NCI-H748 treated with DMSO at 0.1 percent for 48 hours (cell line): ENCODE measurements at places on chromosomes 7 and 10.

- peak; percentile 95 for DNase-seq
Measured at GRCh38 chr7:117750612-117751563, 122.4 kb downstream of the CTTNBP2 start.

DNA sequence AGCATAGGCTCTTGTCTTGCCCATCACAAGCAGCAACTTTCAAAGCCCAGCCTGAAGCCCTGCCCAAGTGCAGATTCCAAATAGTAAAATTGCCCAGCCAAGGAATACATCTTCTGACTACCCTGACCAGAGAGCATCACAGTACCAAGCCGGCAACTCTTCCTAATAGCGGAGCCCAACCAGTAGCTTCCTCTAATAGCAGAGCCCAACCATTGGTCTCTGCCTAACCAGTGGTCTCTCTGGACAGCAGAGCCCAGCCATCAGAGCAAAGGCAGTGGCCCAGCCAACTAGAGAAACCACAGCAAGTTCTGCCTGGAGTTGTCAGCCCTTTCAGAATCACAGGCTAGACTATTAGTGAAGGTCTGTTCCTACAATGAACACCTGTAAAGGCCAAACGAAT, 285.6 kb downstream of the HGF start:
- DNase-seq, result peak; percentile 11

DNA sequence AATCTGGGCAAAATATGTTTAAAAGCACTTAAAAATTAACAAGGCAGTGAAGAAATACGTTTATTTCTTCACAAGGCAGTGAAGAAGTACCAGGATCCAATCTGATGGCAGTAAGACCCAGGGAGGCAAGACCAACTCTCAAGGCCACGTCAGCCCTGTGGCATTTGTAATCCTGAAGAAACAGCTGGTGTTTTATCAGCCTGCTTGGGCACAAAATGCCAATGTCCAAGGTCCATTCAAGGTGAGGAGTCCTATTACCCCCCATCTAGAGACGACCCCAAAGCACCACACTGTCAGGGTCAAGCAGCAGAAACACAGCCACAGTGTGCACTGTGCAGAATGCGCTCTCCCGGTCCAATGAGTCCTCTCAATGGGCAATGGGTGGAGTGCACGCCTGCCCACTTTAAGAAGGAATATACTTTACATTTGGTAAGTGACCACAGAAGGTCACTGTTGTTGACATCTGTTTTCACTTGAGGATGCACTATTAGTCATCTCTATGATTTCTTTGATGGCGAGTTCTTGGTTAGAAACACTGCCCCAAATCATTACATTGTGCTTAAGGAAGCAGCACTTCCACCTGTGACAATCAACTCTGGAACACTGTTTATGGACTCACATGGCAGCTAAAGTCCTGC, 12.8 kb downstream of the CPXM2 start:
- DNase-seq, result no peak

DNA sequence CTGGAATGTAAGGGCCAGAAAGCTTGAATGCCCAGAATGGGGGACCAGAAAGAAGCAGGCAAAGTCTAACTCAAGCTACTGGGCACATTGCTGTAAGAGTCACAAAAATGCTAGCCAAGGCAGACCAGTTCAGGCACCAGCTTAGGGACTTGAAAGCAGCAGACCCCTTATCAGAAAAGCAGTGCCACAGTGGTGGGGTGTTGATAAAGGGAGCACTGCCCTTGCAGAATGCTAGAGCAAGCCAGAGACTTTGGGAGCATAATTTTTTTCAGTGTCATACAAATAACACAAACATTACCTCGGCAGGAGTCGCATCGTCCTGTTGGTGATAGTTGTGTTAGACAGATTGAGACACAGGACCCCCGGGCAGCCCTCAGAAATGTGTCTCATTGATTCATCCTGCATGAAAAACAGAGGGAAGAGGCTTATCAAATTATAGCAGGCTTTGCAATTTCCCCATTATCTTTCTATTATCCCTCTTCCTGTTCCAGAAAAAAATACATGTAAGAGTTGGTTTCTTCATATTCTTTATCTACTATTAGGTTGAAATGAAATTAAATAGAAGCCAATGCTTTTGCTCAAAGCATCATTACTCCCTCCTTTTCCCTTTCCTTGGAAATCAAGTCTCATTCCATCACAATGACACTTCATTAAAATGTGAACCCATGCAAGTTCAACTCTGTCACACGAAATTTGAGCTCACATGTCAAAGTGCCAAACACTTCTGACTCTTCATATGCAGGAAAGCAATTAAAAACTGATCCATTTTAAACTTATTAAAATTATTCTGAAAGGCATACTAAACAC, 13.4 kb downstream of the LRRC17 start:
- DNase-seq, result no peak

DNA sequence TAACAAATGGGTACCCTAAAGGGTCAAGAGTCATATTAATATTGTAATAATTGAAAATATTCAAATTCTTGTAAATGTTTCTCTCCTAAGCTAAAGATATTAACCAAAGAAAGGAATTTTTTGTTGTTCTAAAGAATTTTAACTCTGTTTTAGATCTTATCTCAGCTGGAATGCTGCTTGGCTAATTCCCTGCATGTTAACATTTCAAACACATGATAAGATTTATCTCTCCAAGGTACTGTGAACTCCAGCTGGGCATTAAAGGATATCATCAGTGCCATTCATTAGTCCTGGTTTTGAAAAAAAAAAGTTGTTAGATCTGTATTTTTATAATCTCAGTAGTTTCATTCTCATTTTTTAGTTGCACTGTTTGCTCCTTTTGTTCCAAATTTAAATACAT, 76.9 kb downstream of the MAPK8 start:
- DNase-seq, result no peak

DNA sequence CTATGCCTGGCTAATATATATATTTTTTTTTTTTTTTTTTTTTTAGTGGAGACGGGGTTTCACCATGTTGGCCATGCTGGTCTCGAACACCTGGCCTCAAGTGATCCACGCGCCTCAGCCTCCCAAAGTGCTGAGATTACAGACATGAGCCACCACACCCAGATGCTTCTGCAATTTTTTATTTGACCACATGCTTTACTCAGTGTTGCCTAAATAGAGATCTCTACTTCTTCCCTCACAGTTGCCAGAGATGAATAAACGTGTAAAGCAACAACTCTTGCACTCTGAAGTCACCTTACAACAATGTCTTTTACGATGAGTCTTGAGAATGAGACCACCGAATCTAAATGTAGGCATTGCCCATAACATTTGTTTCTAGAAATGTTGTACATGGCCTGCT, 107.9 kb upstream of the FRMD4A start:
- no peak for DNase-seq

- DNase-seq, result no peak
Measured at GRCh38 chr10:18583575-18584270, 67.7 kb downstream of the NSUN6 start.

- no peak for DNase-seq
Measured at GRCh38 chr10:89032141-89032891, 41.7 kb downstream of the FAS start.

DNA sequence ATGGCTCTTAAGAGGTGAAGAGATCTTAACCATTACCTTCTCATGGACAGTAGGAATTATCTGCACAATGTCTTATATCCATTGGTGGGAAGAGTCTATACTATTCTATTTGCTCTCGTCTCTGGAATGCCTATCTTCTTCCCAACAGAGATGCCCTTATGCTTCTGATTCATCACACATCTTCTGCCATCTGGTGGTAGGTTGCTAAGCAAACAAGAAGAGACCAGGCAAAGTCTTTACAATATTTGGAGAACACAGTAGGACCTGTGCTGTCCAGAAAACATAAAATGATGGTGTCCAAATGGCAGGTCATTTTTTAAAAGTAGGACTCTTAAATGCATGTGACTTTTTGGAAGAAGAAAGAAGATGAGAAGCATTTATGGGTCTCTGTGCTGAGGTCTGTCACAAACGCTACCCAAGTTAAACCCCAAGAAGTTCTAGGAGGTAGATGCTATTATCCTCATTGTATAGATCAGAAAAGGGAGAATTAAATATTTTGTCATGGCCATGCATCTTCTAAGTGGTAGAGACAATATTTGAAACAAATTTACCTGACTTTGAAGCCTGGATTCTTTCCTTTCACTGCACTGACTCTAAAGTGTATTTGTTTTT, 67.8 kb upstream of the NXPH1 start:
- peak; percentile 70 for DNase-seq

DNA sequence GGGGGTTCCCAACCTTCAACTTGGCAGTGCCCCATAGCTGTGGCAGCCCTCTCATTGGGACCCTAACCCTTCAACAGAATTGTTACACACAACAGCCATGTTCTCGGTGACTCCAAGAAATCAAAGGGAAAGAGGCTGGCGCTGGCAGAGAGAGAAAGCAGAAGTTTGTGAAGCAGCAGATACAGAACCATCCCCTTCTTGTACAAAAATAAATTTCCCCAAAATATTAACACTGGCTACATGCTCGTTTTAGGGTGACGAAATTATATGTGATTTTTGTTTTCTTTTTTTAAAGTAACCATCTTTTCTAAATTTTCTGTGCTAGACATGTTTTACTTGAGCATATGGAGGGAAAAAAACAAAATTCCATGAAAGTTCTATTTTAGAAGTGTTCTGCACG, 45.2 kb upstream of the SAMD8 start:
- no peak for DNase-seq

DNA sequence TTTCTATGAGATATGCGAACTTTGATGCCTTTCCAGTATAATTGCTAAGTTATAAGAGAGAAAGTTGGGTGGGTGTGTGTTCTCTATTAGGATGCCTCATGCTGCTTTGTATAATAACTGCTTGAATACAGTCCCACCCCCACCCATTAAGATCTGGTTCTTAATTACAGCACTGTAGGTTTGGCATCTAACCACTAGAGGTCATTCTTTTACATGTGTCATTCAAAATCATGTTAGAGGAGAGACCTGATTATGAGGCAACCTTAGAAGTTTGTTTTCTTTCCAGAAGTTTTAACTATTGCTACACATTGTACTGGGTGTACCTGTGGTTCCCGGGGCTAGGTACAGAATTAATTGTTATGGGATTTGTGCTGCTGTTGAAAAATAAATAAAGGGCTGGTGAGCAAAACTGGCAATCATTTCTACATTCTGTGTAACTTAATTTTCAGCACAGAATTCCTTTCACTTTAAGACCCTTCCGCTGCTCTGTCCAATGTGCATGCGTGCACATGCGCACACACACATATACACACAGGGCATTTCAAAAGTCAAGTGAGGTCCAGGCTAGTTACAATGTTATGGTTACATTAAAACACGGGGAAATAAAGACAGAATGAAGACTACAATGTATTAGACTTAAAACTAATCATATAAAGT, 1156.3 kb downstream of the SORCS3 start:
- DNase-seq, result peak; percentile 39

GRCh38 chr10:8174762-8175161, 120.3 kb downstream of the GATA3 start:
- no peak for DNase-seq

DNA sequence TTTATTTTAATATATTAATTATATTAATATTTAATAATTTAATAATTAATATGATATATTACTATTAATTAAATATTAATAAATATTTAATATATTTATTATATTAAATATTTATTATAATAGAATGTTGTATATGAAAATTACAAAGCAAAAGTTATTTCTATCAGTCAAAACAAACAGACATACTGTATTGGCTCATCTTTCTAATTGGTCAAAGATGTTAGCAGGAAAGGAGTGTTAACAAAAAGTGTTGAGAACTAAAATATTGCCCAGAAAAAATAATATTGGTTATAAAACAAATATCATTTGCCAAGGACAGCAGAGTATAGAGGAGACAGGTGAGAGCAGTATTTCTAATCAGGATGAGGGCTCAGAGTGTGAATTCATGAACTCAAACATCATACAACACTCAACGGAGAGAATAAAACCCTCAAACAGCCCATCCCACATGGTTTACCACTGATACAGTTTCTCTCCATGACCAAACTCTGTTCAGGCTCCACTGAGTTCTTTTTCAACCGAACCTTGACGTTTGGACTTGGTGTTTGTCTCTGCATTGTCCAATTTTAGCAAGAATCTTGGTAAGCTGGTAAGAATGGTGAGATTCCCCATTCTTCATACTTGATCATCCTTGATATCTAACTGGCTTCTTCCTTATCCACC, 58.0 kb downstream of the TSPAN12 start:
- no peak for DNase-seq

DNA sequence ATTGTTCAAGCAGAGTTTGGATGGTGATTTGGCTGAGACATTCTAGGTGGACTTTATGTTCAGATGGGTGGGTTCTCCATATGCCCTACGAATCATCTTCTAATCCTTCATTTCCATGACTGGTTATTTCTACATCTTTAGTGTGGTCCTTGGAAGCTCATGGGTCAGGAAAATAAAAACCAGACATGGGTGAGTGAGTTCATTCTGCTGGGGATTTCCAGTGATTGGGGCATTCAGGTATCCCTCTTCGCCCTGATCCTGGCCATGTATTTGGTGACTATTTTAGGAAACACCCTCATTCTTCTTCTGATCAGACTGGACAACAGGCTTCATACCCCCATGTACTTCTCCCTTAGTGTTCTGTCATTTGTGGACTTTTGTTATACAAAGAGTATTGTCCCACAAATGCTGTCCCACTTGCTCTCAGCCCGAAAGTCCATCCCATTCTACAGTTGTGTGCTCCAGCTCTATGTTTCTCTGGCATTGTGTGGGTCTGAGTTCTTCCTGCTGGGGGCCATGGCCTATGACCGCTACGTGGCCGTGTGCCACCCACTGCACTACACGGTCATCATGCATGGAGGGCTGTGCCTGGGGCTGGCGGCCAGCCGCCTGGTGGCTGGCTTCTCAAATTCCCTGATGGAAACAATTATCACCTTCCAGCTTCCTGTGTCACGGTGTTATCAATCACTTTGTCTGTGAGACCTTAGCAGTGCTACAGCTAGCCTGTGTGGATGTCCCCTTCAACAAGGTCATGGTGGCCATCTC, 19.2 kb upstream of the OR6B1 start:
- no peak for DNase-seq

DNA sequence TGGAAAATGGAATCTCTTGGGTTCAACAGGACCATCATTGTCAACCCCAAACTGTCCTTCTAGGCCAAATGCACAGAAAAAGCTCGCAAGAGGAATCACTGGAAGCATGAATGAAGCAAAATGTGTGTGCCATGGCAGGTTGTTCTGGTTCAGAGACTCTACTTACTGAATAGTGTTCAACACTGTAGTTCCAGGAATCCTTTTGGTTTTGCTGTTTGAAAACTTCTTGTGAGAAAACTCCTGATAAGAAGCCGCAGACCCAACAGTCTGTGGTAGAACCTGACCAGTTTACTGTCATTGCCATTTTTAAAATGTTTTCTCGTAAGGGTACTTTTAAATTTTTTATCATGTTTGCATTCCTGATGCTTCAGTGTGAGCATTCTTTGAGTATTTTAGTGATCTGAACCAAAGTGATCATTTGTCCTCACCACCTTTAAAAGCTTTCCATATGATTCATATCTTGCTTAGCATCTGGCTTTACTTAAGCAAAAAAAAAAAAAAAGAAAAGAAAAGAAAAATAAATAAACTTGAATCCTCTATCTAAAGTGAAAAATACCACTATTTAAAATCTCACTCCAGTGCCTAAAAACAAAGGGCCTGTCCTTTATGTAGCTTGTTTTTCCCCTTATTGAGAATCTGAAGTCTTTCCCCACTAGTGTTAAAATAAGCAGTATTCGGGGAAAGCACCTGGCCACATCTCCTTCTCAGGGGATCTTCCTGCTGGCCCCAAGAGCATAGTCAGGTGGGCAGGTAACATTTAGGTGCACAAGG, 92.4 kb downstream of the WNT2 start:
- DNase-seq, result no peak

GRCh38 chr10:42962110-42962901, 114.6 kb upstream of the RET start:
- DNase-seq, result no peak

GRCh38 chr7:155795401-155795800, 16.9 kb downstream of the SHH start:
- DNase-seq, result no peak

- no peak for DNase-seq
Measured at GRCh38 chr7:6705959-6706665, 635 bp downstream of the ZNF12 start.
